ENCODE measurements at places on chromosomes 16 and 17.

DNA sequence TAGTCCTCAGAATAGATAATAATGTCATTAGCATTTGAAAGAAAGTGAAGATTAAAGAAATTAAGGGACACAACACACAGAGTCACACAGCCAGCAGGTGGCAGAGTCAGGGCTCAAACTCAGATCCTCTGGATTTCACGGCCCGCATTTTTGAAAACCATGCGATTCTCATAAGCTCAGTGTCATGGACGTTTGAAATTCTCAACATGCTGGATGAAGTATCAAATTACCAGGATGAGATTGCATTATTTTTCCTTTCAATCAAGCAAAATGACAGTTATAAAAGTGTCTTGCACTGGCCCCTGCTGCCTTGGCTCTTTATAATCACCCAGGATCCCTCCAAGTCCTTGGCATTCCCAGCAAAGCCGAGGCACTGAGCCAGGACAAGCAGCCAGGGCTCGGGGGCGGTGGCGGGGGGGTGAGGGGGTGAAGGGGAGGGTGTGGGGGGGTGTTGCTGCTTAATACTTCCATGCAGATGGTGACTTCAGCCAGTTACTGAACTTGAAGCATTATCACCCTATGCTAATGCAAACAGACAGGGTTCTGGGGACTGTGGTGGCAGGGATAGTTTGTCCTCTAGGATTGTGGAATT, 6.6 kb upstream of the BMERB1 start:
- DNase-seq: peak; percentile 48

DNA sequence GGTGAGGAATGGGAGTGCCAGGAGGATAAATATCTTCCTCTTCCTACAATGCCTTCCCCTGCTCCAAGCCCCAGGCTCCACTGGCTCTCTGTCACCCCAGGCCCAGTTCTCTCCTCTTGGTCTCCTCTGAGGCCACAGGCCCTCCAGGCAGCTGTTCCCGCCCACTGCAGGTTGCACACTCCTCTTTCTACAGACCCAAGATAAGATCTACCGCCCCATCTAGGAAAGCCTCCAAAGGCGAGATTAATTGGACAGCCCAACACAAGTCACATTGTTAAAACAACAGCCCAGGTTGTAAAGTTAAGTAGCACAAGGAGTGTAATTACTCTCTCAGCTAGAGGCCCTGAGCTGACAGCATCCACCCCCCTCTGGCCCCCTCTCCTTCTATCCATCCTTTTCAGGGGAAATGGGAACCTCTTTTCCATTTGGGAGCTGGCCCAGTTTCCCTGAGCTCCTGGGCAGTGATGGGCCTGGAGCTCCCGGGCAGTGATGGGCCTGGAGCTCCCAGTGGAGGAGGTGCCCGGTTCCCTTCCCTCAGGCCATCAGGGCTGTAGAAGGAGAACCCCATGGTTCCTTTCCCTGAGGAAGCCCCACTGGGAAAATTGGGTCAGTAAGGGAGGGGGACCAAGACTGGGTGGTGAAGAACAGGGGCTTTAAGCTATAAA, 7.3 kb downstream of the DLX4 start:
- no peak for DNase-seq

DNA sequence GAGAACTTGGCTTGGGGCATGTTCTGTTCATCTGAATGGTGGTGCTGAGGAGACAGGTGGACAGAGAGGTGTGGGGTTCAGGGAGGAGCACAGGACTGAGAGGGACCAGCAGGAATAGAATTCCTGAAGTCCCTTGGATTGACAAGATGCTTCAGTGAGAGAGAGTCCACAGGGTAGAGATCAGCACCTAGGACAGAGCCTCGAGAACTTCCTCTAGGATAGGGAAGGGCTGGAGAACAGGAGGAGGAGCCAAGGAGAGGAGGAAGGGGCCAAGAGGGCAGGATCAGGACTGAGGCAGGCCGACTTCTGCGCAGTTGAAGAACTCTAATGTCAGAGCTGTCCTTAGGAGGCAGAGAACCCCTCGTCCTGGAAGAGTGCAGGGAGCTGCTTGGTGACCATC, 138.4 kb downstream of the PRKCB start:
- no peak for DNase-seq

GRCh38 chr17:31688701-31689100, 170.3 kb downstream of the COPRS start:
- no peak for DNase-seq

GRCh38 chr16:64478252-64478906, 643.5 kb downstream of the CDH11 start:
- no peak for DNase-seq

DNA sequence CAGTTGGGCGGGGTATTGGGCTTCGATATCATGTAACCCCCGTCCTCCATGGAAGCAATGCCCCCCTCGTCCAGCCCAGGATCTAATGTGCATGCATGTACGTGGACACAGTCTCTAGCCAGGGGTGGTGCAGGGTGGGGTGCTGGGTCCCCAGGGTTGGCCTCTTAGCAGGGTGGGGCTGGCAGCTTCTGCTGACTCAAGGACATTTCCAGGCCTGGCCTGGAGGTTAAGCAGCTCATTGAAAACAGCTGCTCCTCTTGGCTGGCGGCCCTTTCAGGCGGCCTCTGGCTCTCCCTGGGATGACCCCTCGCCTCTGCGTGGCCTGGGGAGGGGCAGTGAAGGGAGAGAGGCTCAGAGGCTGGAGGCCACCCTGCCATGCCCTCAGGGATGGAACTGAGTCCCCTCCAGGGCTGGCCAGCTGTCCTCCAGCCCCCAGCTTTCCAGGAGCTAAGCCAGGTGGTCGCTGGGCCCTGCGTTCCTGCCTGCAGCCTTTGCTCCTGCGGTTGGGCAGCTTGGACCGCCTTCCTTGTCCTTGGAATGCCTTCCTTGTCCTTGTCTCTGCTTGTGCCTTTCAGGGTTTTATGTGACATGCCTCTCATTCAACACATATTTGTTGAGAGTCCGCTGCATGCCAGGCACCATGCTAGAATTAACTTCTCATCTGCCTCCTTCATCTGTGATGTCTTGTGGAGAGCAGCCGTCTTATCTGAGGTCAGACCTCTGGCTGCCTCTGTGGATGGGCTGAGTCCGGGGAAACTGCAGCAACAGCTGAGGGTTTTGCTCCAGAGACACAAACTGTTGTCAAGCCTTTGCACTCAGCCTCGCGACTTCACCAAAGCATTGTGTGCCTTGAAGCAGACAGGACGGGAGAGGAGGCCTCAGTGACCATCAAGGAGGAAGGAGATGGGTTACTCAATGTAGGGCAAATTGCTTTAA, 26.6 kb downstream of the MRC2 start:
- no peak for DNase-seq
